ENCODE measurements at places on chromosomes 3 and 15. TPM values are rescaled to one million over a fixed set of nuclear protein-coding genes. Genes with fewer than 3 reads are reported as not detected.

DPP8 gene
- polyA plus RNA-seq: 33.6 TPM

GOLGA6L6 gene
- polyA plus RNA-seq: not detected

UCN2 gene
- 0.21 TPM for polyA plus RNA-seq

ALG1L2 gene
- 5.4 TPM for polyA plus RNA-seq

GRK7 gene
- polyA plus RNA-seq: 0.19 TPM

MESP2 gene
- not detected for polyA plus RNA-seq

FAM98B gene
- polyA plus RNA-seq: 62.4 TPM

KCNAB1 gene
- 1.2 TPM for polyA plus RNA-seq

DNA sequence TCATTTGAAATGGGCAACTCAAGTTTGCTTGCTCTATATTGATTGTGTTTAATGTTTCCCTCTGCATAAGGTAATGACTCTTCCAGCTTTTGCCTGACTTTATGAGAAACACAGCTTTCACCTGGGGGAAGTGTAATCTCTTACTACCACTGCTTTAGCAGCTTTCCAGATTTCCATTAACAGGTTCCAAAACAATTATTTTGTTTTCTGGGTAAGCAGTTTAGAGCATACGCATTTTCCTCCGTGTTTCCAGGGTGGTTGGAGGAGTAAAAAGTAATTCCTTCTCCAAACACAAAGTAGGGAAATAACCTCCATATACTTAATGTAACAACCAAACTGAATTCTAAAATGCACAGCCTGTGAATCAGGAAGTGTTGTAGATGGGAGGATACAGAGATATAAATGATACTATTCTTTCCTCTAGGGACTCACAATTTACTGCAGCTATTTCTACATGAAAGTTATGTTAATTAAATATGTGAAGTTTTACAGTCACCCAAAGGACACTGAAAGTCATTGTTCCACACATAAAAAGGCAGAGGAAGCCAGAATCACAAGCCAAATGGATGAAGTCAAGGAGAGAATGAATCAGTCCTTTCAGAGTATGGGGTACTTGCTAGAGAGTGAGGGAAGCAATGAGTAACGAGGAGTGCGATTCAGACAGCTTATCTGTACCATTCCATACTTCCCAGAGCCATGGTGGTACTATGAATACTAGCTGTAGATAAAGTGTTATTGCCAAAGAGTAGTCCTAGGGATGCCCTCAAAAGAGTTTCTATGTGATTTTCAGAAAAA is 16.6 kb downstream of the ST3GAL6 start:
- no peak for DNase-seq

- no peak for DNase-seq
Observed at GRCh38 chr3:128548426-128549282, 55.7 kb upstream of the GATA2 start.

DNA sequence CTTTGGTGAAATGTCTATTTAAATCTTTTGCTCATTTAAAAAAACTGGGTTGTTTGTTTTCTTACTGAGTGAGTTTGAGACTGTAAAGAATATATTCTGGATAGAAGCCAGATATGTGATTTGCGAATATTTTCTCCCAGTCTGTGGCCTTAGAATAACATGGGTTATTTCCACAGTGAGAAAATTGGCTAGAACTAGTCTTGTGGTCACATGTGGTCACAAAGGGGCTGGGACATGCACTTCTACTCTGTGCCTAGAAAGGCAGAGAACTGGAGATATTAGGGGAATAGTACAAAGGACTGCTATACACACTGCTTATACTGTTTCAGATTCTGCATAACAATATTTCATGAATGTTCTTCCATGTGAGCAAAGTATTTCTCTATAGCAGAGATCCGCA is 79.9 kb upstream of the RGMA start:
- no peak for DNase-seq

DNA sequence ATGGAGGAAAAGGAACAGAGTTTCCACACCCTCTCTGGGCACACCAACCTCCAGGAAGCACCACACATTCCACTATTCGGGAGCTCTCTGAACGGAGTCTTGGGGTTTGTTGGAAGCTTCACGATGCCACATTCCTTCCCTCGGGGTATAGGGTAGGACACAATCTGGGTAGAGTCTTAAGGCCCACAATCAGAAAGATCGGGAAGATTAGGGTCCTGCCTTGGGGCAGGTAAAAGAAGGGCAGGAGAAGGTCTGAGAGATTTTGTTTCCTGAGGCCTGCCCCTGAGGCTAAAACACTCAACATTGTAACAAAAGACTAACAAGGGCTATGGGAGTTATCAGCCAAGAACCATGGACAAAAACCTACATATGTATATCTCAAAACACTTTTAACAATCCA is 89.2 kb upstream of the RAP2B start:
- DNase-seq: no peak

GRCh38 chr15:80228959-80229610 is 22.9 kb downstream of the CTXND1 start:
- peak; percentile 30 for DNase-seq

DNA sequence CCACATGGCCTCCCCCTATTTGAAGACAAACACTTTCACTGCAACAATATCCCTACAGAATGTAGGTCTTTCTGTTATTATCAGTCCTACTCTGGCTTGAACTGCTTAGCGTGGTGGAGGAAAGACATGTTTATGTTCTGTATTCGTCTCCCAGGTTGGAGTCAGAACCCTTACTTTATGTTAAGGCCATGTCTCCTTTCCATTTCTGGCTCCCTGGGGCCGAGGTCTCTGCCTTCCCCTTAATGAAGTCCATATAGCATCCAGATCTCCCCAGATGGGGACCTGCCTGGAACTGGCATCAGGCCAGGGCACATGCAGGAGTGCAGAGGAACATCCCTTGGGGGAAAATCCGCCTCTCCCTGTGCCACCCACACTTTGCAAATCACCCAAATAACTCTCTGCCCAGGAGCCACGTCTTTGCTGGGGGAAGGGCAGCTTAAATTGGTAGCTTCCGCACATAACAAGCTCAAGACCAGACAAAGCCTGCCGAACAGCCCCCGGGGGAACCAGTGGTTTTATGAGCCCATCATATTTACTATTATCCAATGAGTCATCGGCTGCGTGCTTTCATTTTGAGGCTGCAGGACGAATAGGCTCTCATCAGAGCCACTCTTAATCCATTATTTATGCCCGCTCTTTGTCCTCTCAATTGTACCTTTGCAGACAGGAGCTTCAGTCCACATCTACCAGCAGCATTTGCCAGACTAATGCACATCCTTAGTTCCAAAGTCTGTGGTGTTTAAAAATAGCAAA is 237.0 kb downstream of the UACA start:
- DNase-seq: no peak

GRCh38 chr3:192207239-192207638 is 520.1 kb downstream of the FGF12 start:
- DNase-seq: no peak

DNA sequence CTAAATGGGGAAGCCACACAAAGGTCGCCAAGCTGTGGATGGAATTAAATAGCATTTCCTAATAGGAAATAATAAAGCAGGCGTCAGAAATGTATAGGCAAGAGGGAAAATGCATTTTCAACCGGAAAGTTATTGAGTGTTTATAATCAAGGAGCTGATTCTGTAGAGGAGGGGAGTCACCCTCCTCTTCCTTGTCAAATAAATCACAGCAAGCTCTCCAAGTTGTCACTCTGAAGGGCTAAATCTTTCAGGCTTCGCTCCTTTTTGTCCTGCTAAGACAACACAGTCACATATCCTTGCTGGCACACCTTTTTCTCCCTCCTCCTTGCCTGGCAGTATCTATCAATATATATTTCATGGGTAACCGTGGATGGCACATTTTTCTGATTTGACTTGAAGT is 338.4 kb downstream of the SATB1 start:
- no peak for DNase-seq

DNA sequence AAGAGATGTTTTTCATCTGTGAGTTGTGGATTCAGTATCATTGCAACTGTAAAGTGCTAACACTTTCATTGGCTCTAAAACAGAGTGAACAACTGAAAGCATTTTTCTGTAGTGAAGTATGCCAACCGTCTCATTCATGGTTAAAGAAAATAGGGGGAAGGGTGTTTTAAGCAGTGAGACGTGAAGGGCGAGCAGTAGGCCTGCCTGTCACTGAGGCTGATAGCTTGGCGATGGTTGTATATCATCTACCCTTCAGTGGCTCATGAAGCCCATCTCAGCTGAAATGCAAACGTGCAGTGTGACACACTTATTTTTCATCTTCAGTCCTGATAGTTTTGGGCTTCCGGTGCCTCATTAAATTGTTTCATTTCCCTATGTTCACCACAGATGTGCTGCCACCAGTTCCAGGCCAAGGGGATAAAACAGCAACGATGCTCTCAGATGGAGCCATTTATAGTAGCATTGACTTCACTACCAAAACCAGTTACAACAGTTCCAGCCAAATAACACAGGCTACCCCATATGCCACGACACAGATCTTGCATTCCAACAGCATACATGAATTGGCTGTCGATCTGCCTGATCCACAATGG is 562.0 kb downstream of the ROBO2 start:
- no peak for DNase-seq

GRCh38 chr3:112629425-112629824 is 11.5 kb downstream of the CCDC80 start:
- DNase-seq: peak; percentile 67

GRCh38 chr3:61347981-61348380 is 96.7 kb upstream of the FHIT start:
- no peak for DNase-seq

DNA sequence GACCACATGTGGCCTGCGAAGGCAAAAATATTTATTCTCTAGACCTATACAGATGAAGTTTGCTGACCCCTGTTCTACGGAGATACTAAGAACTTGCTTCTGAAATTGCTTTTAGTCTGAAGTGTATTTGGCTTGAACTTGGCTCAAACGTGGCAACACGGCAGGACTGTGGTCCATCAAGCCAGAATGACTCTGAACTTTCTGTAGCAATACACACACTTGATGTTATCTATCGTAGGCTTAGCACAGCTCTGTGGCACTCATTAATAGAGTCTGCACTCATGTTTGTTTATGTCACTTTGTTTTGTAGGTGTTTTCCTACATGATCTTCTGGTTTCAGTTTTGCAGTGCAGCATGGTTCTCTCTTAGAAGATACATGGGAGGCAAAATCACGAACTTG is 298.1 kb downstream of the ADAMTS17 start:
- no peak for DNase-seq

GRCh38 chr3:40299721-40300335 is 9.7 kb upstream of the EIF1B start:
- no peak for DNase-seq

- DNase-seq: no peak
Observed at GRCh38 chr3:174159604-174160003, 699.5 kb upstream of the NAALADL2 start.

DNA sequence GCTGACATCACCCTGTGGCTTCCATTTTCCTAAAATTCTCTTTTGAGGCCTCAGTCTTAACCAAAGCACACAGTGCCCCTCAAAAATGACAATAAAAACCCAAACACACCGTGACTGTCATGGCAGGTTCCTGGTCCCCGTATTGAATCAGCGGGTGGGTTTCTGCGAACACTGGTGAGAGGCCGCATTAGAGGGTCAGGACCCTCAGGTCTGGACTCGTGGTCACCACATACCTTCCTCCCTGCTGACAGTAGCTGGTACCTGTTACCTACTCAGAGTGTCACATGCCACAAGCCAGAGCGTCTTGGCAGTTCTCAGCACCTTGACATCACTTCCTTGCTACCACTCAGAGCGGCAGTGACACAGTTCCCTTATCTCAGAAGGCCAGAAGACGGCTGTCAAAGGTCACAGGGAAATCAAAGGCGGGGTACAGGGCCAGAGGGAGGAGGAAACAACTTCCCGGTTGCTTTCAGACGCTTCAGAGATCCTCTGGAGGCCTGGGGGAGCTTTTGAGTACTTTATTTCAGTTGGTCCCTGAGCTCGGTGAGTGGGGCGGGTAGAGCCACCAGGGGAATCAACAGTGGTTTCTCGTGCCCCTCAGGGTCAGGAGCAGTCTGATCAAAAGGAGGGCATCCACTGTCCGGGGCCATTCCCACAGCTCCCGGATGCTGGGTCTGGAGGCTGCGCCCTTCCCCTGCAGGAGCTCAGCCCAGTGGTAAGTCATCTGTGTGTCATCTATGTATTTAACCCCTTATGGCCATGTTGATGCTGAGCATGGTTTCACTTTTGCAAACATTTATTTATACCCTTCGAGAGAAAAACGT is at the start of the genes CCR5AS and CCRL2:
Gene CCR5AS (minus strand): TSS at position 279 of the 824 bp plus-strand sequence.
Gene CCRL2 (plus strand): TSS at position 472 of the 824 bp plus-strand sequence. CDS start 821 bp downstream, outside the sequence.
- DNase-seq: peak; percentile 86

DNA sequence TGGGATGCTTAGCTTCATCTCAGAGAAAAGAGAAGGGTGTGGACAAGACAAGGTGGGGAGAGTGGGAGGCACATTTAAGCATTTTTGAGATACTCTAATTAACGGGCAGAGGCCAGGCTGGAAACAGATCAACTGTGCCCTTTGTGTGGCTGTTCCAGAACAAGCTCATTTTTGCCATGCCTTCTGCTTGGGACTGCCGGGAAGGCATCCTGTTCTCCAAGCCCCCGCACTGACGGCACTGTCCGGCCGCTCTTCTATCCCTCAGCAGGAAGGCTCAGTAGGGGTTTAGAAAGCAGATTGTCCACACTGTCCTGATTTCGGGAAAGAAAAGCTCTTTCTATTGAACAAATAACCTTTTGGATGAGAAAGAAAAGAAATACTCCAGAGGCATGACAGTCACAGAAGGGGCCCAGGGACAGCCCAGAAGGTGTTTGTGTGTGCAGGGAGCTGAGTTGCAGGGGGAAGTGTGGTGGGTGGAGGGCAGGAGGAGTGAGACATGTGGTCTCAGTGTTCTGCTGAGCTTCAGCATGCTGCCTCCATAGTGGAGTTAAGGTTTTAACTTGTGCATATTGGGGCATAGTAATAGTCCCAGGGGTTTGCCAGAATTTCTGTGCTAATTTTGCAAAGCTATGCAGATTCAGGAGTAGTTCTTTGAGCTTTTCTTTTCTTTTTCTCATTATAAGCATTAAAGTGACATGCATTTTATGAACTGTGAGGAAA is 27.3 kb downstream of the SV2B start:
- DNase-seq: no peak

- no peak for DNase-seq
Observed at GRCh38 chr15:66095871-66096687, 157.5 kb downstream of the MEGF11 start.

DNA sequence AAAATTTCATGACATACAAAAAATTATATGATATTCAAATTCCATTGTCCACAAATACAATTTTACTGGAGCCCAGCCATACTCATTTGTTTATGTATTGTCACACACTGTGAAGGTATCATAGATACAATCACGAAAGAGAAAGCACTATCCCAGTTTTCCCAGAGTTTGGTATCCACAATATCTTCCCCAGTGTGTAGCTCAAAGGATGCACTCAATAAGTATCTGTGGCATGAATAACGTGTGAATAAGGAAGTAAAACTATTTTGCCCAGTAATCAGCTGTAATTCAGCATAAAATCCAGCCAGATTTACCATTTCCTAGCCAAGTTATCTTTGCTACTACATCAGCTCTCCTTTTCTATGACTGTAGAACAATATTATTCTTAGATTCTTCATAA is 131.3 kb upstream of the KCNMB2 start:
- no peak for DNase-seq

- peak; percentile 49 for DNase-seq
Observed at GRCh38 chr15:82047453-82048400, 1.9 kb upstream of the MEX3B start.

GRCh38 chr3:22795917-22796316 is 407.2 kb upstream of the UBE2E2 start:
- DNase-seq: no peak

Measured in left lung (tissue), 14 donors.